AG04449 (cell line): ENCODE measurements at places on chromosomes 5 and 9.
A peak's percentile ranks its signal among the peaks of the same experiment; 100 is the strongest.

- DNase-seq: no peak
Observed at GRCh38 chr5:60470881-60471280, 229.1 kb downstream of the DEPDC1B start.

DNA sequence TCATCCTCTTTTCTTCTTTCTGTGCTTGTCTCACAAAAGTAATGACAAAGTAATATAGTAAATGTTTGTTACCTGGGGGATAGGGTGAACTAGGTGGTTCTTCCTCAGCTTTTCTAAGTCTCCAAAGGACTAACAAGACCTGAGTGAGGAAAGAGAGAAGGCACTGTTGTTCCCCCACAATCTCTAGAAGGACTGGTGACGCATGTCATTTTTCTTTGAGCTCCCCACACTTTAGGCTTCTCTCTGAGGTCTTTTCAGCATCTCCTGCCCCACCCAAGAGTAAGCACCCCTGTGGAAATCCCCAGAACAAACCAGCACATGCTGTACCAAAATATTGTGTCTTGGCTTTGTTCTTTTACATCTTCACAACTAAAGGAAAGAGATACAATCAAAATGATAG is 2.4 kb upstream of the IL7R start:
- no peak for DNase-seq

DNA sequence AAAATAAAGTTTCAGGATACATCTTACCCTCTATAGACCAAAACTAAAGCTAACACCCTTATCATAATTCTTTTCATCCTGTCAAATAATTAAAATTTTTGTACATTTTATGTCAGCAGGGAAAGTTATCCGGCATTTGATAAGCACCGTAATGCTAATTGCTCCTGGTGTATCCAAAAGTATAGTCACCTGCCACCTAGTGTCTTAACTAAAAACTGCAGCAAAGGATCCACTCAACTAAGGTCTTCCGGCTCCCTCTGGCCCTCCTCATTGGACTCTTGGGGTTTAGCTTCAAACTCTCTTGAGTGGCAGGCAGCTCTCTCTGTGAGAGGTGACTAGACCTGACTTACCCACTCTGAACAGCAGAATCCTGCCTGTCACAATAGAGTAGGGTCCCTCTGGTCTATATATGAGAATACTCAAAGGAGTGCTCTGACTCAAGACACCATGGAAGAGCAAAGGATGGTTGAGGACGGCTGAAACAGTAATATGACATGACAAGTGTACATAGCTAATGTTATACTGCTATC is 60.4 kb upstream of the CAST start:
- no peak for DNase-seq

DNA sequence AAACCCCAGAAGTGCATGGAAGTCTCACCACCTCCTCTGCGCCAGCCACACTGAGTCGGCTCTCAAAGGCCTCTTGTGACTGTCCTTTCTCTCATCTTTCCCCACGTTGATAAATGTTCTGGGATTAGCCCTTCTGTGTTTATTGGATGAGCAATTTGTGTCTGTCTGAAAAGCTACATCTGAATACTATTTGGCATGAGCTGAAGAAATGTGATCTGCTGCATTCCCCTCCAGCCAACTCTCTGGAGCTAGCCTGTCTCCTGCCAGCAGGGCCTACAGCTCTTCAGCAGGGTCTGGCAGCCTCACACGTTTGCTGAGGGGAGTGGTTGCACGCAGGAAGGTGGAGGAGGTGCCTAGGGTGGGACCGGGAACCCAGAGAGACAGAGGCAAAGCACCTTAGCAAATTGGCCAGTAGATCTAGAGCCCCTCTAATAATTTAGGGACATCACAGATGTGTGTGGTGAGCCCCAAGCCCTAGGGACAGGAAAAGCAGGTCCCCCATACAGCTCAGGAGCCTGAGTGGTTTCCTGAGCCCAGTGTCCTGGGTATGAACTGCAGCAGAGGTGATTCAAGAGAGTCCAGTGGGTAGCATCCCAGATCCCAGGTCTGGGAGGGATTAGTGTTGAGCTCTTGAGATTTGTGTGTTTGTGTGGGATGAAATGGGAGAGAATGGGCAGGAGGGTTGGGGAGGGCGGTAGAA is 20.5 kb upstream of the B4GALT1 start:
- no peak for DNase-seq

- DNase-seq: no peak
Observed at GRCh38 chr5:68456756-68457217, 241.2 kb downstream of the PIK3R1 start.

DNA sequence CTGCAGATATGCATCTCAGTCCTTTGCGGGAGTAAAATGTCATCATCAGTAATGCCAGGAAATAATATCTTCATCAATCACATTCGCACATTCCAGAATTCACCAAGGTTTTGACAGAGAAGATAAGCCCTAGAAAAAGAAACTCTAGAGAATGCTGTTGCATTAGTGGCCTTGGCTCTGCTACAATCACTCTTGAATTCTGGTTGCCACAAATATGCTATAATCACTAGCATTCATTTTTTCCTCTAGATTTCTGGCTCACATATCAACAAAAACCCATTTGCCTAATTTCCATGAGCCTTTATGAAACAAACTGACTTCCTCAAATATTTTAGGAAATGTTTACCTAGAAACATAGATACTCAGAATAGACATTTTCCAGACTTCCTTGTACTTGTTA is 653.4 kb downstream of the ANXA1 start:
- DNase-seq: no peak

GRCh38 chr9:108634672-108635462 is 220.9 kb downstream of the ACTL7B start:
- DNase-seq: peak; percentile 51

DNA sequence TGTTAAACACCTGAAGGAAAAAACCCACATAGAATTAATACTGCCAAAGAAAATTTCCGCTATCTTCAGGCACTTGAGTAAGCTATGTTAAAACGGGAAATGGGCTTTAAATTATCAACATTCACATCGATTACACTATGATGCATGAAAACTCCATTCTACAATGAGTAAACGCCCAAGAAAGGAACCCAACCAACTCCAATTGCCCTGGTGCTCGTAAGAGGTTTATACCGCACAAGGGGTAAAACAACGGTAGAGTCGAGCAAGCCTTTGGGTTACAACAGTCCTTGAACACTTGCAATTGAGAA is 1.0 kb downstream of the AGTPBP1 start:
- no peak for DNase-seq

DNA sequence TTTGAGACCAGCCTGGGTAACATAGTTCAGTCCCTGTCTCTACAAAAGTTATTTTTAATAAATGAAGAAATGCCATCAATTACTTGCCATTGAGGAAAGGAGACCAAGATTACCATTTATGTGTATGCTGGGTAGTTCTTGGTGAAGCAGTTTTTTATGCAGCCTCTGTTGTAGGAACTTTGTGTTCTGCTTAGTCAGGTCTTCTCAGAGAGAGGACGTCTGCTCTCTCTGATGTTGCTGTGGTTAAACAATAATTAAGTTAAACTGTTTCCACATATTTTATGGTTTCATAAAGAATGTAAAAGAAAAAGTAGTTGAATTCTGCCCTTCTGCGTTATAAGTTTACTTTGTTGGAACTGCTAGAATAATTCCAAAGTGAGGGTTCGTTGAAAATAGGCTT is 210.5 kb downstream of the KDM4C start:
- DNase-seq: no peak

GRCh38 chr9:99114846-99115500 is 10.1 kb downstream of the TGFBR1 start:
- DNase-seq: no peak

DNA sequence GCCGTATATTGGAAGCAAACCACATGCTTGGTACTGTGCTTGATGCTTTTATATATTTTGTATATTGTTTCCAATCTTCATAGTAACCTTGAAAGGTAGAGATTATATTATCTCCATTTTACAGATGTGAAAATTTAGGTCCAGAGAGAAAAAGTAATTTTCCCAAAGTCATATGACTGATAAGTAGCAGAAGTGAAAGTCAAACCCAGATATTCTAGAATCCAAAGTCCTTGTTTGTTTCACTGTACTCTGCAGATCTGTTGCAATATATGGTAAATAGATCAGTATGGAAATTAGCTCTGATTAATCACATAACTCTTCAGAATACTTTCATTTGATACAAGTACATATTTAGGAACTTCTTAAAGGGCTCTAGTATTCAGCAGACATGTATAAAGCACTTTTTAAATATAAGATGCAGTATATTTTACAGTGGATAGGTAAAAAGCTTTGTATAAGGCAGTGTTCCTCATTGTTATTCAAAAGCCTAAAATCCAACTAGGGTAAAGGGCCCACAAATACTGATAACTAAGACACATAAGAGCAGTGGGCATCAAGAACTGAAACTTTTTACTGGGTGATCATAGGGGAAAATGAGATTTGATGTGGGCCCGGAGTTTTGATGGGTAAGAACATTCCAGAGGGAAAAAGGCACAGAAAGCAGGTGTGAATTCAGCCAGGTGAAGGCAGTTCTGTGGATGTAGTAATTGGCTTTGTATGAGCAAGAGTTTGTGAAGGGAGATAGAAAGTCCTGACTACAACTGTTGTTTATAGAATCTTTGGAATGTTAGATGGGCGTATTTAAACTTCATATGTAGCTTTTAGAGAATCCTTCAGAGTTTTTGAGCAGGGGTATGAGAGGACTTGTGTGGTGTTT is 25.0 kb downstream of the NDFIP1 start:
- DNase-seq: no peak

DNA sequence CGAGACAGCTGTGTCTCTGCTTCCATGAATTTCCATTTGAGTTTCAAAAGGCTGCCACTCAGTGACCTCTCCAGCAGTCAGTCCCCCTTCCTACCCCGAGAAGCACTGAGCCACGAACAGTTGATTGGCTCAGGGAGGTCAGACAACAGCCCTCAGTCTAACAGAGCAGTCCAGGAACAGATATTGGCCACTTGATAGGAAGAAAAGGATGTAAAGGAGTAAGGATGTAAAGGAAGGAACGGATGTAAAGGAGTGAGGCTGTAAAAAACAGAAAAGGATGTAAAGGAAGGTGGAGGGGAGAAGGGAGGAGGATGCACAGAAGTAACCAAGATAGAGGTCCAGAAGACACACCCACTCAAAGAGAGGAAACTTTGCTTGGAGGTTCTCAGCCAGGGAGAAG is 3.2 kb upstream of the NR4A3 start:
- DNase-seq: no peak

DNA sequence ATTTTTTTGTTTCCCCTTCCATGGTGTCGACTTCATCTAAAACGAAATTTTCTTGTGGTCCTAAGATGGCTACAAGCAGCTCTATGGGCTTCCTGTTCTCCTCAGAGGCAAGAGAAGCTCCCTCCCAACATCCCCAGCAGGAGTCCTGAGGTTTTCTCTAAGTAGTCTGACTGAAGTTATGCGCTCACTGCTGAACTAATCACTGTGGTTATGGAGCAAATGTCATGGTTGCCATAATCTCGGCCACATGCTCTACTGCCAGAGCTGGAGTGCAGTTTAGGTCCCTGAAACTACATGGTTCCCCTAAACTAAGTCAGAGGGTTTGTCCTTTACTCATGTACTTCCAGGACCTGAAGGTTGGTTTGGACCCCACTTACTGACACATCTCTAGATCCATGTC is 68.0 kb upstream of the MAMDC2 start:
- no peak for DNase-seq

DNA sequence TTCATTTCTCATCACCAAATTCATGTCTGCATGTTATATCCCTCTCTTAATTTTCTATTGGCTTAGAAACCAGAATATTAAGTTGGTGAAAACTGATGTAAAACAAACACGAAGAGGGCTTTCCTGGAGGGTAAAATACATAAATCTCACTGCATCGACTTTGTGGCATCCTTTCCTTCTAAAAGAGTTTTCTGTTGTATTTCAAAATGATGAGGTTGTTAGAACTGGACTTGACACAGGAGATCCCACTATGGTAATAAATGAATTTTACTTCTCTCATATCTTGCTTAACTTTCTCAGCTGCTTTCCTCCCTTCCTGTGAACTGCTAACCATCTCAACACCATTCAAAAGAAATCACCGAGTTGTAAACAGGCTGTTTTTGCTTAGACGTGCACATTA is 162.0 kb upstream of the TRPC7 start:
- no peak for DNase-seq

- no peak for DNase-seq
Observed at GRCh38 chr5:58968350-58968749, 385.5 kb downstream of the RAB3C start.

DNA sequence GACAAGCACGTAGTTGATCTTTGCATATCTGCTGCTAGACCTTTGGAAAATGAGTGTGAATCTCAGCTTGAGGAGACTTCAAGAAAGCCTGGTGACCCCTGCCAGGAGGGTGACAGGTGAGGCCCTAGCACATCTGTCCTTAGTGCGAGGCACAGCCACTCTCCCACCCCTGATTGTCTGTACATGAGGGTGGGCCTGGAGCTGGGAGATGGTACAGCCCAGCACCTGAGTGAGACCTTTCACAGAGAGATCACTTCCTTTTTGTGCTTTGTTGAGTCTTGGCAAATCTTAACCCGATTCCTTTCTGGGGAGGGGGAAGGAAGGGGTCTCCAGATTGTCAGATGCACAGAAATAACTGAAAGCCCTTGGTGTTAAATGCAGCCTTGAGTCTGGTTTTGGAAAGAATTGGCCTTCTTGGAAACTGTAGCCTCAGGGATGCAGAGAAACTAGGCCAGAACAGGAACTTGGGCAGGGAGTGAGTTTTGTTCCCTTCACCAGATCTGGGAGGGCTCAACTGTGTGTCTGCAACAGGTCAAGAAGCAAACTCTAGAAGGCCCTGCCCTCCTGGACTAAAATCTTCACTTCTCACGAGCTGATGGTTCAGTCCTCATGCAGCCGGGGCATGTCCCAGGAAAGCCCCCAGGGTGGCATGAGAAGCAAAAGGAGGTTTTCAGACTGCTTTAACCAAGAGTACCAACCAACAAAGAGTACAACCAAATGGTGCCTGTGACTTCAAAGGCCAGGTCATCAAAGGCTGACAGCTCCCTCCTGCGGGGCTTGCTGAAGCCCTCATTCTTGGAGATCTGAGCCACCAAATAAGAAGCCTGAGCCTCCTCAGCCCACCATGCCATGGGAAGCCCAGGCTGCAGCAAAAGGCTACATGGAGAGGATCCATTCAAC is 20.8 kb upstream of the SEMA4D start:
- DNase-seq: no peak

DNA sequence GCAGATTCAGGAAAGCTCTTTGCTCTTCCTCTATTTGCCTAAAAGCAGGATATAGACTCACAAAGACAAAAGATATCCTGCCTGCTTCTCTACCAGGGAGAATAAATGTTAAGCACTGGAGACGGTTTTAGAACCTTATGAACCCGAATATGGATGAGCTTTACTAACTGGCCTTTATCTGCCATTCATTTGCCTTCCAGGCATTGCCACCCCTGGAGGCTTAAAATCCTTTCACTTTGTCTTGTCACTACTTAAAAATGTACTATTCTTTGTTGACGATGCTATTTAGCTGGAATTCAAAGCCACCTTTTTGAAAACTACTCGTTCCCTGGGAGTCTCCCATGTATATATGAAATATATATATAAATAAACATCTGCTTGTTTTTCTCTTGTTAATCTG is 23.2 kb upstream of the LVRN start:
- no peak for DNase-seq

DNA sequence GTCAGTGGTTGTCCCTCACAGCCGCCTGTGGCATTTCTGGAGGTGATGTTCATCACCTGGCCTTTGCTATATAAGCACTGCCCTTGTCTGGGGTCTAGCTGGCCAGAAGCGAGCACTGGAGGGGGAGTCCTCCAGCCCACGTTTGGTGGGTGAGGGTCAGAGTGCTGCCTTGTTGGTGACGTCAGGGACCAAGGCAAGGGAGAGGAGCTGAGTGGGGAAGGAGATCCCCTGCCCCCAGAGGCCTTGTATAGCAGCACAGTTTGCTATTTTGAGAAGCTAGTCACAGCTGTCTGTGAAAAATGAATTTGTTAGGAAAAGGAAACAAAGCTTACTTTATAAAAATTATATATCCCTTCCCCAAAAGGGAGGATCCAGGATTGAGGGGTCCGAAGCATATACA is 49.8 kb downstream of the SYK start:
- DNase-seq: no peak
